ENCODE measurements at places on chromosomes 7 and 10. TPM values are rescaled to one million over a fixed set of nuclear protein-coding genes. Genes with fewer than 3 reads are reported as not detected.

SPDYE6 gene
- polyA plus RNA-seq, result 0.46 TPM

KLLN gene
- polyA plus RNA-seq, result 0.99 TPM

GFRA1 gene
- 12.0 TPM for polyA plus RNA-seq

TCAF2 gene
- polyA plus RNA-seq, result 0.32 TPM

SYPL1 gene
- 34.0 TPM for polyA plus RNA-seq

Data from Purkinje cell (primary cell).